ENCODE measurements at places on chromosomes 4 and X.

- DNase-seq, result no peak
These were observed 412.6 kb upstream of the NDST3 start for GRCh38 chr4:117621673-117622072.

GRCh38 chrX:101658661-101659491, 774 bp downstream of the ARMCX2 start:
- no peak for DNase-seq

- DNase-seq, result peak; percentile 59
These were observed 15.6 kb upstream of the BBS12 start for GRCh38 chr4:122716825-122717448.

- no peak for DNase-seq
These were observed 62.6 kb upstream of the MTNR1A start for GRCh38 chr4:186617921-186618320.

GRCh38 chrX:8730812-8731558, 952 bp downstream of the ANOS1 start:
- no peak for DNase-seq

DNA sequence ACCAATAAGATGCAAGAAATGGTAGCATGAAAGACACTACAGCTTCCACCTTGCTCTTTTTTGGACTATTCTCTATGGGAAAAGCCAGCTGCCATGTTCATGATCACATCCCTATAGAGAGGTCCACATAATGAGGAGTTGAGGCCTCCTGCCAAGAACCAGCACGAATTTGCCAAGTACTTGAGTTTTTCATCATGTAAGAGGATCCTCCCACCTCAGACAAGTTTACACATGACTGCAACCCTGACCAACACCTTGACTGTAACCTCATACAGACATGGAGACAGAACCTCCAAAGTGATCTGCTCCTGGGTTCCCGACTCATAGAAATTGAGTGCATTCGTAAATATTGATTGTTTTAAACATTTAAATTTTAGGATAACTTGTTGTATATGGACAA, 135.2 kb upstream of the TSPAN5 start:
- DNase-seq, result no peak
